ENCODE measurements at places on chromosomes 6 and 20.
A peak's percentile ranks its signal among the peaks of the same experiment; 100 is the strongest.

- no peak for DNase-seq
These were observed 150.2 kb upstream of the RNF217 start for GRCh38 chr6:124812067-124812466.

GRCh38 chr6:68726337-68726736 lies 91.3 kb downstream of the ADGRB3 start:
- no peak for DNase-seq

GRCh38 chr6:116268589-116269293 lies 11.0 kb downstream of the TSPYL1 start:
- peak; percentile 72 for DNase-seq

GRCh38 chr6:158819213-158819976 lies at the start of gene EZR:
TSS of gene EZR (minus strand) at chr6:158819368. CDS start at chr6:158818093, 1,275 bp downstream.
- peak; percentile 78 for DNase-seq

DNA sequence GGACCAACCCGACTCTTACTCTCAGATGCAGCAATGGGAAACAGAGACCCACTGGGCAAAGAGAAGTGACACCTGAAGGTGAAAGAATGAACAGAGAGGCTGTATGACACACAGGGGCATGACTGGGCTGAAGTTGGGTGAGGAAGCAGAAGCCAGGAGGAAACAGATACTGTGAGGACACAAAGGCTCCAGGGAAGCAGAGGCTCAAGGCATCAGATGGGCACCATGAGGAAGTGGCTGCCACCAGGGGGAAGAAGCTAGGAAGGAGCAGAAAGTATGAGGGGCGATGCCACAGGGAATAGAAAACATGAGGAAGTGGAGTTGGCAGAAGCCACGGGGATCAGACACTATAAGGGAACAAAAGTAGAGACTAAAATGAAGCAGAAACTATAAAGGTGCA lies 30.9 kb upstream of the OCSTAMP start:
- DNase-seq, result no peak

GRCh38 chr20:52270001-52270606 lies 78.5 kb upstream of the ZFP64 start:
- DNase-seq, result peak; percentile 77

GRCh38 chr20:51467956-51468626 lies 74.4 kb downstream of the NFATC2 start:
- DNase-seq, result no peak

GRCh38 chr20:22070610-22071058 lies 365.2 kb downstream of the PAX1 start:
- DNase-seq, result no peak

- DNase-seq, result peak; percentile 81
These were observed 1729.5 kb downstream of the GRIK2 start for GRCh38 chr6:103122766-103123601.

- no peak for DNase-seq
These were observed 70.9 kb downstream of the ATG5 start for GRCh38 chr6:106254636-106255035.

DNA sequence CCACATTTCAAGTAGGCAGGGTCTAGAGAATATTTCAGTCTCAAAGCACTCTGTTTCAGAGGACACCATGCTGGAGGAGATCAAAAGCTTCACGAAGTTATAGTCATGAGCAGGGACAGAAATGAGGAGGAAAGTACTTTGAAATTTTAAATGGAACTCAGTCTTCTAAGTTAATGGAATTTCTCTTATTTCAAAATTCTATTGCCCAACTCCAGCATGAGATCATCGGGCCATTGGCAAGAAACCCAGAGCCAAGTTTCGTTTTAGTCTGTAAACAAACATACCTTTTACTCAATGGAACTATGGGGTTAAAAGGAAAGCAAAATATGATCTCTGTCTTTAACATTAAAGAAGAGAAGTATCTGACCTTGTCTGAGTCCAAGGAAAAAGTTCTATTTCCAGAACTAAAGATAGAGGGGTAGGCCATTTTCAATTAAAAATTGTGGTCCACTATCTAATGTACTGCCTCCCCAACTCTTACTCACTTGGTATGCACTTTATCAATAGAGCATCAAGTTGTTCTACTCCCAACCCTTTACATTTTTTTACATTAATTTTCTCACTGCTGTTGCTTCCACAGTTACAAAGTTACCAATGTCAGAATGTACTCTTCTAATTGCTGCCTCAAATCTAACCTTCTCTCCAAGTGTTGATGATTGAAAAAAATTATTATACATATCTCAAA lies 235.3 kb upstream of the NRSN1 start:
- DNase-seq, result no peak
